A549 (cell line): ENCODE measurements at places on chromosomes 7 and 10.

GRCh38 chr10:21919117-21919516 is 84.4 kb downstream of the DNAJC1 start:
- no peak for DNase-seq

DNA sequence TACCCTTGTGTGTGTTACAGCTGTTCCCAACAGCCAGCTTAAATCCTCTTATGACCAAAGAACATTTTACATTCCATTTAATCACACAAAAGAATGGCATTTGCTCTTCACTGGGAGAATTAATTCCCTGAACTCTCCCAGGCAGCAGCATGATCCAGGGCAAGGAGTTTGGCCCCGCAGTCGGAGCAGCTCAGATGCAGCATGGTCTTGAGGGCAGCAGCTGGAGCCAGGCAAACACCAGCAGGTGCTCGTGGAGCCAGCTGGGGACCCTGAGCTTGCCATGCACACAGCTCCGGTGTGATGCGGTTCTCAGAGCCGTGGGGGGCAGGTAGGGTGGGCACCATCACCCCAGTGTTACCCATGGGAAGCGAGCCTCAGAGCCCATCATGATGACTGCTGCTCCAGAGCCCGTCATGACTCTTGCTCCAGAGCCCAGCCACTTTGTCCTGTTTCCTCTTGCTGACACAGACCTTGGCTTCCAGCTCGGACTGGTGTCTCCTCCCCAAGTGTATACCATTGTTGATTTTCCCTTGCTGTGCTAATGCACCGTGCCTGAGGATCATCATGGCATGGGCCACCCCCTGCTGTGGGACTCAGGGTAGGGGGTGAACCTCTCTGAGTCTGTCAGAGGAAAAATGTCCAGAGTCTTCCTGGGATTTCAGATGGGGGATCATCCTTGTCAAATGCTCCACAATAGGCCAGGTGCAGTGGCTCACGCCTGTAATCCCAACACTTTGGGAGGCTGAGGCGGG is 75.8 kb downstream of the ZRANB1 start:
- no peak for DNase-seq

GRCh38 chr7:122556873-122557542 is 141.9 kb downstream of the RNF133 start:
- no peak for DNase-seq

DNA sequence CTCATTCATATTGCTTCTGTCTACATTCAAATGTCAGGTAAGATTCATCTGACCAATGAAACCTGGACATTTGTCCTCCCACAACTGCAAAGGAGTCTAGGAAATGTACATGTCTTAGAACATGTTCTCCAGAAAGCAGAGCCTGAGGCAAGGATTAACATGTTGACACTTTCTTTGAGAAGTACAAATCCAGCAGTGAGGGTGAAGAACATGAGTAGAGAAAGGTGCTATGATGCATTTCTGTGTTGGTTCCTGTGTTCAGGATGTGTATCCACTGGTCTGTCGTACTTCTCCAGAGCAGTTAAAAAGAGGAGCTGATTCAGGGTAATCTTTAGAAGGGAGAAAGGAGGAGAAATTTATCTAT is 146.0 kb upstream of the AGR3 start:
- no peak for DNase-seq

DNA sequence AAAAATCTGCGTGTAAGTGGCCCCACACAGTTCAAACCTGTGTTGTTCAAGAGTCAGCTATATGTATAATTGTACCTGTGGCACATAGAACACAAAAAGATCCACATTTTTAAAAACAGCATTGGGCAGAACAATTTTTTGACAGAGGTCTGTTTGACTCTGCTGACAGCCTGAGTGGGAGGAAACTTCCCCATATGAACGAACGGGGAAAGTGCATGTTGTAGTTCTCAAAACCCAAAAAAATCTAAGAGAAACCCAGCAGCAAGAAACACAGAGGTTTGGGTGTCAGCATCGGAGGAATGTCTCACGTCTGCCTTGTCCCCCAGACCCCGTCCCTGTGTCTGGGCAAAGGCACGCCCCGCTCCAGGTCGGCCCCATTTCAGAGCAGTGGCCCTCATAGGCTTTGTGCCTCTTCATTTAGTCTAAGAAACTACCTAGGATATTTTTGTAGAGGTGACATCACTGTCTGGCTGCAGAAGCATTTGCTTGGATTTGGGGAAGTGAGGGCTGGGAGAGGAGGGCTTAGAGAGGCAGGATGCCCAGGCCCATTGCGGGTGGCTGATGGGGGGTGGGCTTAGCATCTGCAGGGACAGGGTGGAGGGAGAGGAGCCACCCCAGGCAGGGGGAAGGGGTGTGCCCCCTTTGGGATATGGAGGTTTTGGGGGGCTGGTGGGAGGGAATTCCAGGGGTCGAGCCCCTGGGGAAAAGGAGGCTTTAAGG is 11.0 kb downstream of the CUX1 start:
- no peak for DNase-seq

GRCh38 chr7:5177060-5177459 is 13.0 kb upstream of the WIPI2 start:
- peak; percentile 41 for DNase-seq

DNA sequence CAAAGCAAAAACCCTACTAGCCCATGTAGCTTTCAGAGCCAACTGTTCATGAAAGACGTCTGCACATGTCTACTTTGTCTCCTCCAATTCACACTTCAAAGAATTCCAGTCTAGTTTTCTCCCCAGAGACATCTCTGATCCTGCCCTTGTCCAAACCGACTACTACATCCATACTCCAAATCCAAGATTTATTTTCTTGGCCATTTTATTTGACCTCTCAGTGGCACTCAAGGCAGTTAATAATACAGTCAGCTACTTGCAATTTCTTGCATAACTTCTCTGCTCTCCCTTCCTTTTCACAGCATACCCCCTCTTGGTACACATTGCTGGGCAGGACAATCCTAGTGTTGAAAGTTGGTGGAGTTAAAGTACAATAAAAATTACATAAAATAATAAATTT is 170.9 kb upstream of the INHBA start:
- no peak for DNase-seq

GRCh38 chr10:120634659-120635058 is 177.6 kb downstream of the PLPP4 start:
- DNase-seq: peak; percentile 17

DNA sequence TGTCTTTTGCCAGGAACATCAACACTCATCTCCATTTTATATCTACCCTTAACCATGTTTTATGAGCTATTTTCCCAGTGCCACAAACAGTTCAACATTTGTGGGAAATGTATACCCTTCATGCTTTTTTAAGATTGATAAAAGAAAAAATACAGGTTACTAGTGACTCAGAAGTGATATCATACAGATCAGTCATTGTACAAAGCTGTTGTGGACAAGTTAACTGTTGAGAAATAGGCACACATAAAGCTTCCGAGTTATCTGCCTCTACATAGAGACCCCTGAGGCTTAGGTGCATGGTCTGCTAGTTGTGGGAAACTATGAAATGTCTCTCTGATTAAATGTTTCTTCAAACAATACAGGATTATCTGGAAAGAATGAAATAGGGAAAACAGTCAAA is 96.3 kb downstream of the LSM5 start:
- no peak for DNase-seq

GRCh38 chr7:139960157-139960556 is 102.6 kb downstream of the PARP12 start:
- DNase-seq: no peak

DNA sequence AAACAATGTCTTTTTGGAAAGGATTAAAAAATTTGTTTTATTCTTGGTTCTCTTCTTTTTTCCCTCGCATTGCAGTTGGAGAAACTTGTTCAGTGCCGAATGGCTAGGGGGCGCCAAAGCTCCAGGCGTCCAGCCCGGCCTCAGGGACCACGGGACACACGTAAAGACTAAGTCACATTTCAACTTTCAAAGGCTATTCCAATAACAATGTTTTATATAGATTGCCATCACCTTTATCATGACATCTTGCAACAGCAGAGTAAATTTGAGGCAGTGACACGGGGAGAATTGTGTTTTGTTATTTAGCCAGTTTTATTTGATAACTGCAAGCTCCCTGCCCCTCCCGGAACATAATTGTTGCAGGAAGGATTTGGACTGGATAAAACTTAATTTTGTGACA is 2.2 kb upstream of the IGFBP3 start:
- peak; percentile 81 for DNase-seq

GRCh38 chr10:8129438-8129837 is 75.0 kb downstream of the GATA3 start:
- no peak for DNase-seq

GRCh38 chr10:93379731-93380575 is 102.2 kb downstream of the MYOF start:
- DNase-seq: no peak

DNA sequence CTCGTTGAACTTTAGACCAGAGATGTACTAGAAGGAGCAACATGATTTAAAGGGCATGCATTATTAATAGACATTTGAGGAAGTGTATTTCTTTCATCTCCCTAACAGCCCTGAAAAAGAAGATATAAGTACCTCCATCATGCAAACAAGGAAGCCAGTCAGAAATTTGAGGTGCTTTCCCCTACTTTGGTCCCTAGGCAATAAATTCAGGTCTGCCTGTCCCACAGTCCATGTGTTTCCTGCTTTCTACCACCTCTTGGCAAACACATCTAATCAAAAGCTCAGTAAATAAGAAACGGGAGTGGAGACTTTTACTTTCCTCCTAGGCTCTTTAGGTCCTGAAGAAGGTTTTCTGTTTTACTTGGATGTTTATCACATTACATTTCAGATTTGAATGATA is 5.2 kb upstream of the SEMA3C start:
- DNase-seq: no peak

- DNase-seq: no peak
These were observed 18.4 kb upstream of the CALN1 start for GRCh38 chr7:72430531-72430930.

GRCh38 chr10:67663449-67664087 is 32.4 kb downstream of the CTNNA3 start:
- DNase-seq: no peak

DNA sequence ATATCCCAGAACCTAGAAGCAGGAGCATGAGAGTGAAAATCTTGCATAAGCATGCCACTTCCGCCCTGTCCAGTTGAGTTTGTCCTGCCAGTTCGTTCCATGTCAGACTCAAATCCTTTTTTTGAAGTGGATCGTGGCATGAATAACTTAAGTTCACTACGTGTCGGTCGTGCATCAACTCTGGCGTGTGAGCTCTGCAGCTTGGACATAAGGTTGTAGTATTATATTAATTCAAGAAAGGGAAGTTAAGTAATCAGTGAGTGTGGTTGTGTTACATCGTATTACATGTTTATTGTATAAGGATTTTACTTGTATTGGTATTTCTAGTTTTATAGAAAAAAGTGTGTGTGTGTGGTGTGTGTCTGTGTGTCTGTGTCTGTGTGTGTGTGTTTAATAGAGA is 23.0 kb downstream of the CDC123 start:
- DNase-seq: no peak

DNA sequence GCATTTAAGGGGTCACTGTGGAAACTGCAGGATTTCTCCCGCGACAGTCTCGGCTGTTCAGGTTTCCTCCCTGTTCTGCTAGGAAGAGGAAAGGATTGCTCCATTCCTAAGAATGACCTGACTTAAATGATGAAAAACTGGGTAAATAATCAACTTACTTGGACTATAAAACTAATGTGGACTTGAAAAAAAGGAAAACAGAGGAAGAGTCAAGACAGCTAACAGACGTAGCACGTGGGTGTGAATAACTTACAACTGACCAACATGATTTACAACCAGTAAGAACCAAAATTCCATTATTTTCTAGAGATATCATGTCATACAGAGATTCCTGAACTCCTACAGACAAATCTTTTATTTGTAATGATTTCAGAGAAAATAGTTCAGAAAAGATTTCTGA is 93.8 kb downstream of the ADAM12 start:
- DNase-seq: no peak

- DNase-seq: no peak
These were observed 15.3 kb downstream of the PTTG1IP2 start for GRCh38 chr7:90484706-90485105.

DNA sequence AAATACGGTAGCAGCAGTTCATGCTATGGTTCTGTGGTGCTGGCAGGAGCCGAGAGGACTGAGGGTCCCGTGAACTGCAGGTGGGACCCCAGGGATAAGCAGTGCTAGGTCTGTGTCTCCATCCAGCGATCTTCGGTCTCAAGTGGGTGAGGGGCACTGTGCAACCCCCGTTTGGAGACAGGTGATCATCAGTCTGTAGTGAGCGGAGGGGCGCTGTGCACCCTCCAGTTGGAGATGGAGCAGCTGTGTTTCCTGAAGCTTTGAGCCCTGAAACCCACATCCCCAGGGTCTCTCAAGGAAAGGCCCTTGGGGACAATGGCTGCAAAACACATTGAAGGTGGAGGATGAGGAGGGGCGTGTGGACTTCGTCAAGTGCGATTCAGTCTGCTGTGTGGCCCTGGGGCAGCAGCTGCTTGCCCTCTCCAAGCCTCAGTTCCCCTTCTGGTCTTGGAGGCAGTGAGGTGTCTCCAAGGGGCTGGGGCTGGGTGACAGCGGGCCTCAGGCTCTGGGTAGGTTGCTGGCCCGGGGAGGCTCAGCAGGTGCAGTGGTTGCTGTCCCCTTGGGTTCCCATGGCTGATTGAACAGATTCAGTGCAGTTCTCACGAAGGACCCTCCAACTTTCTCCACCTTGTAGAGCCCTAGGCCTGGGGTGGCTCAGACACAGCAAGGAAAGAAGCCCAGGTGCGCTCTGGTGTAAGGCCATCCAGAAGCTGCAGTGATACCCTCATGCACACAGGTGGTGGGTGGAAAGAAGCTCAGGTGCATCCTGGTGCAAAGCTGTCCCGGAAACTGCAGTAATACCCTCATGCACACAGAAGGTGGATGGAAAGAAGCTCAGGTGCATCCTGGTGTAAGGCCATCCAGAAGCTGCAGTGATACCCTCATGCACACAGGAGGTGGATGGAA is 160.6 kb downstream of the ADARB2 start:
- DNase-seq: no peak

GRCh38 chr10:97851341-97852001 is 1.8 kb downstream of the GOLGA7B start:
- DNase-seq: no peak

DNA sequence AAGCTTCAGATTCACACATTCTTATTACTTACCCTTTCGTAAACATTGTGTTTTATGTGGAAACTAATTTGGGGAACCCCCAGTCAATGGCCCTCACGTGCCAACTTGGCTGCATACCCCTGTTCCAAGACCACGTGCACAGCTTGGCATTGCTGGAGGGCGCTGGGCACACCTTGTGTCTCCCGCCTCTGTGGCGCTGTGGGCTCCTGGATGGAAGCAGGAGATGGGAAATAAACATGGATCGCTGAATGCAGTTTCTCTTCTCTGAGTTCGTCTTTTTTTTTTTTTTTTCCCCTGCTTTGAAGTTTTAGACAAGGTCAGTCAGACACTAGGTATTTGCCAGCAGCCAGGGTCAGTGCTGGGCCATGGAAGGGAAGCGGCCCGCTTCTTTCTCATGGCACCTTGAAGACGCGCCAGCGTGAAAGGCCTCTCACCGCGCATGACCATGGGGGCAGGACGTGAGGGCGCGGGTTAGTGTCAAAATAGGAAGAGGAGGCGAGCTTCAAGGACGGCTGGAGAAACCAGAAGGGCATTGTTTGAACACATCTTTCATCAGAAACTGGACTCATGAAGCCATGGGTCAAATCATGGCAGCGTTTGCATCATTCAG is 27.3 kb downstream of the BNIP3 start:
- no peak for DNase-seq
